ENCODE measurements at places on chromosomes 6 and 20.
A peak's percentile ranks its signal among the peaks of the same experiment; 100 is the strongest.

GRCh38 chr6:158124288-158124687, 43.8 kb downstream of the SERAC1 start:
- no peaks in the 10 kb centered on the region for H3K27me3 ChIP-seq
- H3K4me1 ChIP-seq, result no peaks in the 10 kb centered on the region
- H3K4me3 ChIP-seq, result no peak overlapping the region
- no peak for DNase-seq
- no peaks in the 10 kb centered on the region for H3K36me3 ChIP-seq

- H3K27ac ChIP-seq, result no peak overlapping the region
- H3K27me3 ChIP-seq, result no peaks in the 10 kb centered on the region
- no peaks in the 10 kb centered on the region for H3K36me3 ChIP-seq
- DNase-seq, result peak; percentile 53
These were observed 30.3 kb upstream of the SHLD1 start for GRCh38 chr20:5719861-5720403.

DNA sequence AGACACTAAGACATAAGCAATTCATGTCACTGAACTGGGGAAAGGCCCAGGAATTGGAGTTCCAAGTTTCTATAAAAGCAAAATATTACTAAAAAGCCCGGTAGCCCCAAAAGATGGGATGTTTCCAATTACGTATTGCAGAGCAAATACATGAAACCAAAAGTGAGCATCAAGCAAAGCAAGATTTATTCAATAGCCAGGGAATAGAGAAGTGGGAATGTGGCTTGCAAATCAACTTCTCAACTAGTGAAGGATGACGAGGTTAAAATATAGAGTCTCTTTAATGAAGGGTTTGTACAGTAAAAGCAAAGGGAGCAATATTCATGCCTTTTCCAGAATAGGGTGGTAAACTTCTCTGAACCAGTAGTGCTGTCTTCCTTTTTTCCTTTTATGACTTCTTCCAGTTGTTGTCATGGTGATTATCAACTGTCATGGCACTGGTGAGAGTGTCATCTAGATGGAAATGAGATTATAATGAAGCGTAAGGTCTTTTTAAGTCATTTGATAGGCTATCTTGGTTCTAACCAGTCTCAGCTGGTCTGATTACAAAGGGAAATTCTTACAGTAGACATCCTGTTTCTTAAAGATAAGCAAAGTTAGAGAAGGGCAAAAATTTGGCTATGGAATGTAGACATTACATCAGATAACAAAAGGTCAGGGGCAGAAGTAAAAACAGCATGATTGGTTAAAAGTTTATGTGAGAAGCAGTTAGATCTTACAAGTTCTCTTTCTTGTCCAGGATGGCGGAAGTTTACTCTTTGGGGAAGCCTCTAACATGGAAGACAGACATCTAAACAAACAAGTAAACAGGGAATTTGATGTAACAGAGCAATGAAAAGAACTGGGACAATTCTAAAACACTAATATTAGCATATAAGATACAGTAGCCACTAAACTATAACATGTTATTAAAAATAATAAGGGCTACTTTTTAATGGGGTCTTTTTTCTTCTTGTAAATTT, 96.9 kb downstream of the TBX18 start:
- no peak overlapping the region for H3K4me3 ChIP-seq
- H3K27me3 ChIP-seq, result no peaks in the 10 kb centered on the region
- H3K4me1 ChIP-seq, result no peaks in the 10 kb centered on the region
- H3K27ac ChIP-seq, result no peak overlapping the region
- no peaks in the 10 kb centered on the region for H3K36me3 ChIP-seq

DNA sequence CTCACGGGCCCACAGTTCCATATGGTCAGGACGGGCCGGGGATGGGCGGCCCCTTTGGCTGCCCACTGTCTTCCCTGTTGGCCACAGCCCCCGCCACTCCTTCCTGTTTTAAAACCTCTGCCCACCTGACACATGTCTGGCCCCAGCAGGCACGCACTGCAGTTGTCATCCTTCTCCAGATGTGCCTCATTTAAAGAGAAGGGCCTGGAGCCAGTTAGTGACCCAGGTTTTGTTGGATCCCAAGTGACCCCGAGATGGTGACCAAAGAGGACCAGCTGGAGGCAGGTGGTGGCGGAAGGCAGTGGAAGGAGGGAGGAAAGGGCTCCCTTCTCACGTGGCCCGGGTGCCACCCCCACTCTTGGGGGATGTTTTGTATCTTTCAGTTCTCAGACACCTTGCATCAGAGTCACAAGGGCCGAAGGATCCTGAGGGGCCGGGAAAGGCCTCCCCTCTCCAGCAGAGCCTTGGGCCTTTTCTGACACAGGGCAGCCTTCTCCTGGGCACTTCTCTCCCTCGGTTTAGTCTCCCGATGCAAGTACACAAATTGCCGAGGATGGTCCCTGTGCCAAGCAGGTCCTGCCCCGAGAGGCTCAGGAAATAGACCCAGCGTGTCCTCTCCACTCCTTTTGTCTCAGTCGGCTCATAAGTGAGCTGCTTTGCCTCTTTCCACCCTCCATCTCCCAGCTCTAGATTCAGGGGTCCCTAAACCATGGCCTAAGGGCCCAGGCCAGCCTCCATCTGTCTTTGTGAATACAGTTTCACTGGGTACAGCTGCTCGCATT, 117.6 kb downstream of the SULF2 start:
- no peaks in the 10 kb centered on the region for H3K27me3 ChIP-seq
- DNase-seq, result no peak
- no peak overlapping the region for H3K4me3 ChIP-seq
- peaks cover 7% of the 10 kb centered on the region for H3K4me1 ChIP-seq

- no peak for DNase-seq
- no peak overlapping the region for H3K4me3 ChIP-seq
- H3K27me3 ChIP-seq, result no peaks in the 10 kb centered on the region
- H3K27ac ChIP-seq, result peak overlapping the region; percentile 88
- no peaks in the 10 kb centered on the region for H3K4me1 ChIP-seq
- no peaks in the 10 kb centered on the region for H3K36me3 ChIP-seq
These were observed 159.3 kb upstream of the JARID2 start for GRCh38 chr6:15086348-15087158.
